ENCODE measurements at places on chromosomes 1 and 21.

DNA sequence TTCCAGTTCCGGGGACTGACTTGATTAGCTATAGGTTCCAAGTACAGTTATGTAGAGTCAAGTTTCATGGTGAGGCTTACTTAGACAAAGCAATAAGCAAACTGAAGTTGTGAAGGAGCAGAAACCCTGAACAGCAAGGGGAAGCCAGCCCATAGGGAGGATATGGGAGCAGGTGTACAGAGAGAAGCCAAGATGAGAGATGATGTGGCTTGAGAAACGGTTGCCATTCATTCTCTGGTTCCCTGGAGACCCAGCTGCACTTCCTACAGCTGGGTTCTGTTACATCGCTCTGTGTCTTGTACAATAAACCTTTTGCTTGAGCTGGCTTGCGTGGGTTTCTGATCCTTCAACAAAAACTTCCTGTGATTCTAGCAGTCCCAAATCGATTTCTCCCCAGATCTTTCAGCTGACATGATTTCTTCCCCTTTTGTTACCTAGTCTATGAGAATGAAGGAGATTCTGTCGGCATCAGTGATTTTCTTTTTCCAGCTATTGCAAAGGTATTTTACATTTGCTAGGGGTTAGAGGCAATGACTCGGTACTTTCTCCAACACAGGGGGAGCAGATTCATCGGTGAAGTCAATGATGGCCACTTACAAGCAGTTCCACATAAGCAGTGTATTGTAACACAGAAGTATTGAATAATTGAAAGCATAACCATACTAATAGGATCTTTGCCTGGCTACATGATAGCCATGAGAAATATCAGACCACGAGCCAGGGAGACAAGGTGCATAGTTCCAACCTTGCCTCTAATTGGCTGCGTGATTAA, 67.3 kb downstream of the URB2 start:
- DNase-seq = no peak

DNA sequence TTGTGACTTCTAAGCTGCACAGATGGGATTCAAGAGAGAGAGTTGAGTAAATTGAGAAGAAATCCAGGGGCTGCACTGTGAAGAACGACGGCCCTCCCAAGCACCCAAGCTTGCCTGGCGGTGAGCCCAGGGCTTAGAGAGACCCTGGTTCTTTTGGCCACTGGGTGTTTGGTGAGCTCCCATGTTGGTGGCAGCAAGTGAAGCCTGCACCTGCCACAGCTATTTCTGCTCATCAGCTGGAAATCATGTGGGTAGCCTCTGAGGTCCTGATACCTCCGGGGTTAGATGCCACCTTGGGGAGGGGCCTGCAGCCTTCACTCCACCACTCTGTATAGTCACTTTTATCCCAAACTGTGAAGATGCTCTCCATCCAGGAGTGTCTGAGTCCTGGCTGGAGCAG, 6.2 kb upstream of the BTG2 start:
- DNase-seq = no peak

DNA sequence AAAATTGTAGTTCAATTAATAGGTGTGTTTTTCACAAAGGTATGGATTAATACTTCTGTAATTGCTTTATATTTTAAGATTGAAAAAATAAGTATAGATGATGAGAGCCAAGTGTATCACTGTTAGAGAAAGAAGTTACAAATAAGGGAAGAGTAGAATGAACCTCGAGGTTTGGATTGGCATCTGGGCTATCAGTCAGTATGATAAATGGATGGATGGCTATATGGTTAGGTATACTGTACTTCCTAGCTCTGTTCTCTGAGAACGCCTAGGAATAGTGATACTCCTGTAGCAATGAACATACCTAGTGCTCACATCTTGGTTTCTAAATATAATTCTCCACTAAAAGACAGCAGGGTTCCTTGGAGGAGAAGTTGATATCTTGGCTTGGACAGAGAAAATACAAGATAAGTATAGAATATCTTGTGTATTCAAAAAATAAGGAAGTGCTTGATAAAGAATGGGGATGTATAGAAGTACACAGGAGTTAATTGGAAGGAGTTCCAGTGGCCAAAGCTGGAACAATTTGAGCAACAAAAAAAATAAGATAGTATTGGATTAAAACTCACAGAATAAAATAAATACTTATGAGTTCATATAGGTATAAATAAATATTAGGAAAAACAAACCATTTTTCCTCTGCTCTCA, 12.4 kb downstream of the IPO9 start:
- DNase-seq = no peak

DNA sequence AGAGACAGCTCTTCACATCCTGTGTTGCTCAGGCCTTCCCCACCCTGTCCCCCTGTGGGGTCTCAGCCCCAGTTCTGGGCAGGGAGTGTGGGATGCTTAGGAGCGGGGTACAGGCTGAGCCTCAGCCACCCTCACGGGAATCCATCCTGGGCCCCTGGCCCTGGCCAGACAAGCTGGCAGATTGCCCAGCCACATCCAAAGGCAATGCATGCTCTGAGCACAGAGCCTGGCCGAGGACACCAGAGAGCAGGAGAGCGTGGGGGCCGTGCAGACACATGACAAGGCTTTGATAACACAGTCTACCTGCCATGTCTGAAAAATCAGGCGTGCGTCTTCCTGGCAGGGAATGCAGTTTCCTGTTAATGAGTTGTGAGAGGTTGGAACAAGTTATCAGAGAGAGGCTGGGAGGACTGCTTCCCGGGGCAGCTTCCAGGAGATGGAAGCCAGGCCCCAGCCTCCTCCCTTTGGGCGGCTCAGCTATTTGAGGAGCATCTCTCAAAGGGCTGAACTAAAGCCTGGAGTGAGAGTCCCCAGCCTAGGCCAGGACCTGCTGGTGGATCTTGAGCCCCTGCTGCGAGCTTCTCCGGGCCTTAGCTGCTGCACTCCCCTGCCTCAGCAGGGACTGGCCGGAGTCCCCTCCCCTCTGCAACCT, 72.2 kb upstream of the SELENON start:
- DNase-seq = no peak
